ENCODE measurements at places on chromosomes 12 and 14.
A peak's percentile ranks its signal among the peaks of the same experiment; 100 is the strongest.

- no peak for DNase-seq
Measured at GRCh38 chr12:53224061-53224896, 7.7 kb downstream of the RARG start.

DNA sequence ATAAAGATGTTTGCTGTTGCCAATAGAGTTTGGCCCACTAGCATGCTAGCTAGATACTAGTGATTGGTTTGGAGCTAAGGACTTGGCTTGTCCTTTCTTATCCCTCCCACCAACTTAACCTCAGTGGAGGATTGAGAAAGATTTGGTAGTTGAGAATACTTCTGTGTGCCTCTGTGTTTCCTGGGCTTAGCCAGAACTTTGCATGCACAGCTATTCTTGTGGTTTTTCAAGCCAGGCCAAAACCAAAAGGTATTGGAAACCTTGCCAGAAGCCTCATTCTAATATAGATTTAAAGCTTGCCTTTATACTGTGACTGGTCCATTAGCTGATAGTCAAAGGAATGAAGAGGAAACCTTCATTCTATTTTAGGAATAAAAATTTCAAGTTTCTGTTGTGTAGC is 188.5 kb downstream of the CCDC91 start:
- DNase-seq: no peak

DNA sequence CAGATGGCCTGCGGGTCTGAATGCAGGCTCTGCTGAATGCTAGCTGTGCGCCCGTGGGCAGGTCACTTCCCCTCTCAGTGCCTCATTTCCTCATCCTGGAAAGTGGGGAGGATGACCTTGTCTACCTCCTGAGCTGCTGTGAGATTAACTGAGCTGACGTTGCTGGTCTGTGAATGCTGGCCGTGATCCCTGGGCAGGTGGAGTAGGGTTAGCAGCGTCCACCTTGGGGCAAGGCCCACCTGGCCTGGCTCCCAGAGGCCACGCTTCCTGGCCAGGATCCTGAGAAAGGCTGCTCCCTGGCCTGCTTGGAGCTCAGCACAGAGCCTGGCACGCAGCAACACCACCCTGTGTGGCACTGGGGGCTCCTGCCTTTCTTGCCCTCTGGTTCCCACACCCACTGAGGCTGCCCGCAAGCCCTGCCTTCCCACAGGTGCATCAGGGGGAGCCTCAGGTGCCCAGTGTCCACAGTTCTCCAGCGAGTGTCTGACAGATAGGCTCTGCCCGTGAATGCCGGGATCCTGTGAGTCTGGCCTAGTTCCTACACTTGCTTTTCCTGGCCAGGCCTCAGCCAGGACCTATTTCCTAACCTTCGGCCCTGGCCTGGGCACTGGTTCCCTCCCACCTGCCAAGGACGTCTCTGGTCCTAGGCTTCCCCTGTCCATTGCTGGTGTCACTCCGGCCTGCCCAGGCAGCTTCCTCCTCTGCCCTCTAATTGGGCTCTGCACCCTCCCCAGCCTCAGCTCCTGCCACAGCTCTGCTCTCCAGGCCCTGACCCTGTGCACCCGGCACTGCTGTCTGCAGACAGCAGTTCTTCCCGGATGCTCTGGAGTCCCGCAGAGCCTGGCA is 37.2 kb upstream of the TDRD9 start:
- no peak for DNase-seq

- DNase-seq: peak; percentile 89
Measured at GRCh38 chr14:76773188-76773885, 12.1 kb downstream of the VASH1 start.

- no peak for DNase-seq
Measured at GRCh38 chr12:11943919-11944700, 126.6 kb upstream of the BCL2L14 start.

DNA sequence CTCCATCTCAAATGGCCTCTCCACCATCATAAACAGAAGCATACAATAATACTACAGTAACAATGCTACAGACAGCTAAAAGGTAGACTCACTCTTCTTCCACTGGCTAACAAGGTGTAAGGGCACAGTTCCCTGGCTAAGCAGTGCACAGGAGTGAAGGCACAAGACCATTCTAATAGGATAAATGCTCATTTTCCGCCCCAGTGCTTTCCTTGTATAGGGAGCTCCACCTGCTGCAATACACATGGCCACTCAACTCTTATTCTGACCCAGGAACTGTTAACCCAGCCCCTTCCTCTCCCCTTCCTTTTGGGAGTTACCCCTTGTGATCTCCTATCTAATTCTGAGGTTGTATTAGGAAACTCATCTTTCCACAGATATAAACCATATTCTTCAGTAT is 124.6 kb downstream of the KCNK10 start:
- no peak for DNase-seq

DNA sequence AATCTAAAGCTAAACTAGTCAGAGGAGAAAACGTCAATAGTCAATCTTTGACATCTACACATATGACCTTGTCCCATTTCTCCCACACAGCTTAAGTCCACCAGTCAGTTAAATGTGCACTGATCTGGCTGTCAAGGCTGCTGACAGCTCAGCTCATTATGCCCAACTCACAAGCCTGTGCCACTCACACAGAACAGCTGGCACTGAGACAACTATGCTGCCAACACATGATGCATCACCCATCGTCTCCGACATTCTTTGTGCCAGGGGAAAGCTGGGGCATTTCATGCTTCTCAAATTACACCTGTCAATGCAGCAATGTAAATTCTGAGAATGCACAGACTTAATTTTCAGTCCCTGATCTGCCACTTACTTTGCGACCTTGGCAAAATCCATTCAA is 25.3 kb downstream of the GNS start:
- DNase-seq: no peak

DNA sequence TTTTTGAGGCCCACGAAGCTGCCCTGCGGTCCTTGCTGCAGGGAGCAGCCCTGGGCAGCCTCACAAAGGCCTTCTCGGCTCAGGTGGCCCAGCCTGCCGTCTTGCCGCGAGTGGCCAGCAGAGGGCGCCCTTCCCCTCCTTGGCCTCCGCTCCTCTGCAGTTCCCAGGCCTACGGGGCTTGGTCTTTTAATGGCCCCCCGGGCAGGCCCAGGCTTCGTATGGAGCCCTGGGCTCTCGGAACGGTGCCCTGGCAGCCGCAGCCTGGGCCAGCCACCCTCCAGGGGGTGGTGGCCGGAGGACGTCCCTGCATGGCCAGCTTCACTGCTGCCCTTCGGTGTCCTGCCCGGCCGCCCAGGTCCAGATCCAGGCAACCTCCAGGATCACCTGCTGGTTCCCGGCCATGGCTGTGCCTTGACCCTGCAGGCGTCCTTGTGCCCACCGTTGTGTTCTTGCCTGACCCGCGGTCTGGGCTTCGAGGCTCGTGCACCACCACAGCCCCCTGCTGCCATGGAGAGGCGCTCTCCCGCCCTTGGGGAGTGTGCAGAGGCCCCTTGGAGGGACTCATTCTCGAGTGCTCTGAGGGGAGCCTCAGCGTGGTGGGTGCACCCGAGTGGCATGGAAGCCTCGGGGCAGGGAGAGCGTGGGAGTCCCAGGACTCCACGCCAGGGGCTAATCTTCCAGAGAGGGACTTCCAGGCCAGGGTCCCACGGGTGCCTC is 9.4 kb downstream of the ASPG start:
- DNase-seq: no peak

DNA sequence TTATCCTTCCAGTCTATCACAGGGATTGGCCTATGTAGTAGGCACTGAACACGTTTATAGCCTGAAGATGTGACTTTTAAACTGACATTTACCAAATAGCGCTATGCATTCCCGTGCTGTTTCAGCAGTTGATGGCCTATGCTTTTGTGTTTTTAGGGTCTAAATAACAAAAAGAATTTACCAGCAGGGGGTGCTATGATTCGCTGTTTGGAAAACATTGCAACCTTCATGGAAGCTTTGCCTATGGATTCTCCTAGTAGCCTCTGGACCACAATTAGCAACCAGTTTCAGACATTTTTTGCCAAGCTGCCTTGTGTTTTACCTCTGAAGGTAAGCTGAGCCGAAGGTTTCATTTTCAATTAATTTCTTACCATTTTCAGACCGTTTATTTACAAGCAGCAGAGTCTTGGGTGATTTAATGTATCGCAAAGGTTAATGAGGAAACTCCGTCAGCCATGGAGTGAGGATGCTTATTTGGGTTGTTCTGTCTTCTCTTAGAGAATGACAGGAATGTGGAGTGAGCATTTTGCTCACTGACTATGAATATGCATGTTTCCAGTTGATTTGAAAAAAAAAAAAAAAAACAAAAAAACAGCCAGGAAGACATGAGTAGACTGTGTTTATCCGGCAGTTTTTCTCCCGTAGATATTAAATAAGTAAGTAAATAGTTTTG is 133.1 kb downstream of the PRIMA1 start:
- DNase-seq: peak; percentile 53

DNA sequence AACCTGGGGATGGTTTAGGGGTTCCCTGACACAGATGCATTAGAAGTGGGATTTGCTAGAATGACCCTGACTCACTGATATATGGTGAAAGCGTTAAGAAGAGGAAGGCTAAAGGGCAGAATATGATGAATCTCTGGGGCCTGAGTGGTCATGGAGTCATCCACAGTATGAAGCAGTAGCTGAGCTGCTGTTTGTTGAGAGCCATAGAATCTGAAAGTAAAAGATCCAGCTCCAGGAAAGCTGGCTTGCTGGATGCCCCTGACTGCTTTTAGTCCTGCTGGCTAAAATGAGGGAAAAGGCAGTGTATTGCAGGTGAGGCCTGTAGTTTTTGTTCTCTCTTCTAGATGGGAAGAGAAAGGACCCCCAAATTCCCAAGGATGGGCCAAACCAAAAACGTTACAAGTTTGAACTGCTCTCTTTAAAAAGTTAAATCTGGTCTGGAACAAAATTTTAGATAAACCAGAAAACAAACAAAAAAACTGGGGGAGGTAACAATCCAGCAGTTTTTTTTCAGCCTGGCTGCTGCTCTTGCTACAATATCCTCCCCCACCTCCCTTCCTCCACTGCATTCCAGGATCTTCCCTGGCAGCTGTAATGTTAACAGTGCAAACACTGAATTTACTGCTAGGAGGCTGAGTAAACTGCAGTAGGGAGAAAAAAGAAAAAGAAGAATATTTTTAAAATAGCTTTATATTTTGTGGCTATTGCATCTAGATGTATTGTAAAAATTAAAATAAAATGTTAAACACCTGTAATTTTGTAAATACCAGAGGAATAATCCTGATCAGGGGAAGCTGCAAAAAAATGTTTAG is 16.5 kb downstream of the SEL1L start:
- DNase-seq: peak; percentile 43

DNA sequence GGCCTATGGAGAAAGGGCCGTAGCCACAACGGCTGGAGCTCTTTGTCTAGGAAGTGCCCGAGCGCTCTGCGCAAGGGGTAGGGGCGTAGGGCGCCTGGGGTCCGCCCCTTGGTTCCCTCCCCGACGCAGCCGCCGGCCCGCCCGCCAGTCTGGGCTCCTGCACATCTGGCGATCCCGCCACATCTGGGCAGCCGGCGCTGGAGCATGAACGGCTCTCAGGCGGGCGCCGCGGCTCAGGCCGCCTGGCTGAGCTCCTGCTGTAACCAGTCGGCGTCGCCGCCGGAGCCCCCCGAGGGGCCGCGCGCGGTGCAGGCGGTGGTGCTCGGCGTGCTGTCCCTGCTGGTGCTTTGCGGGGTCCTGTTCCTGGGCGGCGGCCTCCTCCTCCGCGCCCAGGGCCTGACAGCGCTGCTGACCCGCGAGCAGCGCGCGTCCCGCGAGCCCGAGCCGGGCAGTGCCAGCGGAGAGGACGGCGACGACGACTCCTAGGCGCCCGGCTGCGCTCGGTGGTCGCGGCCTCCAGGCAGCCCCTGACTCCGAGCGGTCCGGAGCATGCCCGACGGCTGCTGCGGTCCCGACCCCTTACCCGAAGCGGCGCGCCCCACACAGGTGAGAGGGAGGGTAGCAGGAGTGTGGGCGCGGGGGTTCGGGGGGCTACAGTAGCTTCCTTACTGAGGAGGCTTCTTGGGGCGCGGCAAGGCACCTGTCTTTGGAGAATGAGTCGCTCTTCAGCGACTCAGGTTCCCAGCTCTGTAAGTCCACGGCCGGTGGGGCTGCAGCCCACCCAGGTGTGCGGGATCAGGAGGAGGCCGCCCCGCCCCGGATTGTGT is at the start of gene SMIM41:
TSS of gene SMIM41 (plus strand) at position 129 of the 827 bp plus-strand sequence. CDS start at position 205, 76 bp downstream.
- no peak for DNase-seq

- DNase-seq: no peak
Measured at GRCh38 chr12:112450725-112451124, 32.0 kb downstream of the PTPN11 start.

DNA sequence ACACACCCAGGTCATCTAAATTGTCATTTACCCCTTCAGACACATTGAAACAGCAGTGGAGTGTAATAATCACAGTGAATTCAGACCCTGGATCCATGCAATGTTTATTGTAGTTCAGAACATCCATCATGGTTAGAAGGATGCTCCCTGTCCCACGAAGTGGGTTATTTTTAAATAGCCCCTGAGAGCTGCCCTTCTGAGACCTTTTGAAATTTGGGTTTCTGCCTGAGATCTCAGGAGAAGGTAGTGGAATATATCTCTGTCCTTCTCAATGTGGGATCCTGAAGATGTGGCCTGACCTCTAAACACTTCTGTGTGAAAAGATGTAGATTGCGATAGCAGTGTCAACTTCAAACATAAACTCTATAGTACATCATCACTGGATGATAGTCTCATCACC is 1080.6 kb downstream of the TMEM121 start:
- no peak for DNase-seq
